ENCODE measurements at places on chromosomes 2 and 18.
A peak's percentile ranks its signal among the peaks of the same experiment; 100 is the strongest.

GRCh38 chr2:200905618-200906296, 16.6 kb downstream of the NIF3L1 start:
- DNase-seq = peak; percentile 60

DNA sequence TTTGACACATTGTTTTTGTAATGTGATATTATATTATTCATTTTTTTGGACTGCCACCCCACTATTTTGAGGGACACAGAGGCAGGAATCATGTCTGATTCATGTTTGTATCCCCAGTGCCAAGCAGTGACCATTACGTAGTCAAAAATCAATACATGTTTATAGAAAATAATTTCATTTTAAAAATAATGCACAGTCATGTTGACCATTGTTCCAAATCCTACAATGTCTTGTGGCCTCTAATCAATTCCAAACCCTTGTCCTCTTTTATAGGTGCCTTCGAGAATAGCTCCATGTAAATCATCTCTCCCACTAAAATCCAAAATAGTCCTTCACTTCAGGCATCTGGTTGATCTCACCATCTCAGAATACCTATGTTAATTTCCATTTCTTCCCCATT, 454.7 kb downstream of the LRP1B start:
- no peak for DNase-seq

GRCh38 chr2:219308142-219309101, 779 bp downstream of the PTPRN start:
- peak; percentile 66 for DNase-seq

DNA sequence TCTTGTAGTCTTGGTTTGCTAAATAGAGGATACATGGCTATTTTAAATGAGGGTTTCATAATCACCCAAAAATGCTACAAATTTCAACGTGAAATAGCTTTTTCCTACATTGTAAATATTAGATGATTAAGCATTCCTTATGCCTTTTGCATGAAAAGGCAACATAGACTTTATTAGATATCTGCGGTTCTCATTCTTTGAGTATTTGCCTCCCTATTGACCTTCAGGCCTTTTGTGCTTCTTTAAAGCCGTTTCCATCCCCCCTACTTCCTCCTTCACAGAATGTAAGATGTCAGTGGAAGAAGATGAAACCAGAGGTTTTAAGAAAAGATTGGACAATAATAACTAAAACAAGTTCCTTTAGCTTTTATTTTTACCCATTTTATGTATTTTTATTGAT, 144.1 kb downstream of the UBE2E3 start:
- no peak for DNase-seq

DNA sequence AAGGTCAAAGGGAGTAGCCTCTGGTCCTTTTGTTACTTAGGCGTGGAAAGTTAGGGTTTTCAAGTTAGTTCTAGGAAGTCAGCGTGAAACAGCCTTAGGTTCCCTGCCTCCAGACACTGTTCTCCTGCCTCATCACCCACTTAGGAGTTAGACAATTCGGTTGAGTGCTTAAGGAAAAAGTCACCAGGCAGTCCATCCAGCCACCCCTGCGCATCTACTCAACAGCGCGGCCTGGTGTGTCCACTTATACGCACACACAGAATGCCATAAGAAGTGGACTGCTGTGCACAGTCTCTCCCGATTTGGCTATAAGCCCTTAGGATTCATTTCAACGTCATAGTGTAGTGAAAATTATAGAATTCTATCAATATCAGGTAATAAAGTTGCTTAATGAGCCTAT, 470.8 kb upstream of the TNP1 start:
- no peak for DNase-seq
